ENCODE measurements at places on chromosomes 7 and 10.

GRCh38 chr10:97074256-97075145 is 111.3 kb downstream of the SLIT1 start:
- DNase-seq, result no peak

- DNase-seq, result peak; percentile 27
Observed at GRCh38 chr7:1144269-1144771, 15.7 kb downstream of the ZFAND2A start.

- DNase-seq, result no peak
Observed at GRCh38 chr7:149141893-149142292, 5.4 kb upstream of the ZNF398 start.

- DNase-seq, result peak; percentile 48
Observed at GRCh38 chr10:118543714-118544400, 51.6 kb downstream of the PRLHR start.

DNA sequence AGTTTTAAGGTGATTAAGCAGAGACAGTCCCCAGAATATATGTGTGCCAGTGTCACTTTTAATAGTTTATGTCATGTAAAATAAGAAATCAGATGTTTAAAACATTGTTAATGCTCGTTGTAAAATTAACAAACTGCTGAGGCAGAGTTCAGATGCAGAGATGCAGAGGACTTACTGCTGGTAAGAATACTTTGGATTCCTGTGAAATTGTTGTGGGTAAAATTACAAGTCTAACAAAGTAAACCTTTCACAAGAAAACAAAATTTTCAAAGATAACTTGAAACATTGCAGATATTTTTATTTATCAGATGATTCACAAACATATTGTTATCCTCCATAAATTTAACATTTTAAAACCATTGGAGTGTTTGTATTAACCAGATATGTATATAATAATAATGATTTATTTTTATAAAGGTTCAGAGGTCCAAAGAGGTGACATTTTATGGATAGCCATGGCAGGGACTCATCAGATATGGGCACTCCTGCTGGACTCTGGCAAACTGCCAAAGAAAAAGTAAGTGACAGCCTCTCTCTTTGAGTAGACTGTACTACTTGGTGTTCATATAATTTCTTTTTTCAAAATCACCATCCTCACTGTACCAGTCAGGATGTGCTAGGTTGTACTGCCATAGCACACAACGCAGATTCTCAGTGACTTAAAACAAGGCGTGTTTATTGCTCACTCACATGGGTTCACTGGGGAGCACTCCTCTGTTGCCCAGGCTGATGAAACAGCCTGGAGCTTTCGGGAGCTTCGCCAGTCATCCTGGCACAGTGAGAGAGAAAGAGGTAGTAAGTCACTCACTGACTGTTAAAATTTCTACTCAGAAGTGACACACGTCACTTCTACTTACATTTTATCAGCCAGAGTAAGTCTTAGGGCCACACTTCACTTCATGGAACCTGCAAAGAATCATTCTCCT is 43.5 kb downstream of the NHLRC2 start:
- DNase-seq, result no peak

GRCh38 chr10:106355450-106355849 is 809.1 kb downstream of the SORCS1 start:
- DNase-seq, result peak; percentile 21

GRCh38 chr7:94253686-94254085 is 141.0 kb upstream of the COL1A2 start:
- DNase-seq, result no peak

DNA sequence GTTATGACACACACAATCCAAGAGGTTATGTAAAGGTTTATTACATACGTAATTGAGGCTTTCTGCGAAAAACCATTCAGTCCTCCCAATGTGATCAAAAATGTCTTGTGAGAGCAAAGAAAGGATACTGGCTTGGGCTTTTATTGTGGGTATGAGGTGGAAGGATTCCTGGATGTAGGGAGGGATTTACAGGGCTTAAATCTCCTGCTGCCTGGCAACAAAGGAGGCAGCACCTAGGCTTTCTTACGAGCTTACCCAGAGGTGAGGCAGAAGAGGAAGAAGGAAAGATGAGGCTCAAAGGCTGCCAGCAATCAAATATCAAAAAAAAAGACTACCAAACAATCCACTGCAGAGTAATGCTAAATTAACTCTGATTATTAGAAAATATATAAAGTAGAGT is 1149.5 kb upstream of the POT1 start:
- DNase-seq, result no peak

DNA sequence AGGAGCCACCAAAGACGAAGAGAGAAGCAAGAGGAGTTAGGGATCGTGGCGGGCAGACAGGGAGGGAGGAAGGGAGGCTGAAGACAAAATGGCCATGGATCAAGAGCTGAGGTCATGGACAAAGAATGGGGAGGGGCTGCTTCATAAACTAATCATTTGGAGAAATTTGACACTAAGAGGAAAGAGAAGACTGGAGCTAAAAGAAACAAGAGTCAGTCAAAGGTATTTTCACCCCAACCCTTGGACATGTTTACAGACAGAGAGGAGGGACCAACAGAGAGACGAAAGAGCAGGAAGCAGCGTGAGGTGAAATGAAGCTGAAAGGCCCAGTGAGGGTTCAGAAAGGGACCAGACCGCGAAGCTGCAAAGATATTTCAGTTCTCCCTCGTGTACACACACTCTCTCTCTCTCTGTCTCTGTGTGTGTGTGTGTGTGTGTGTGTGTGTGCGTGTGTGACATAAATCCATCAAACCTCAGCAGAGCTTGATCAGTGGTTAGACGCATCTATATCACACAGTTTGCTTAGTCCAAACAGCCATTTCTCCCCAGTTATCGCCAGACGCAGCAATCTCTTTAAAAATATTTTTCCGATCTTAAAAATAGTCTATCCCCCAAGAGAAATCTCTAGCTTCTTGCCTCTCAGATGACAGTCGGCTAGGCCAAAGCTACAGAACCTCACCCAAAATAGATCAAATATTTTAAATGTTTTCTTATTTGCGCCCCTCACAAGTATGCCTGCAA is 12.5 kb upstream of the CALD1 start:
- peak; percentile 54 for DNase-seq

DNA sequence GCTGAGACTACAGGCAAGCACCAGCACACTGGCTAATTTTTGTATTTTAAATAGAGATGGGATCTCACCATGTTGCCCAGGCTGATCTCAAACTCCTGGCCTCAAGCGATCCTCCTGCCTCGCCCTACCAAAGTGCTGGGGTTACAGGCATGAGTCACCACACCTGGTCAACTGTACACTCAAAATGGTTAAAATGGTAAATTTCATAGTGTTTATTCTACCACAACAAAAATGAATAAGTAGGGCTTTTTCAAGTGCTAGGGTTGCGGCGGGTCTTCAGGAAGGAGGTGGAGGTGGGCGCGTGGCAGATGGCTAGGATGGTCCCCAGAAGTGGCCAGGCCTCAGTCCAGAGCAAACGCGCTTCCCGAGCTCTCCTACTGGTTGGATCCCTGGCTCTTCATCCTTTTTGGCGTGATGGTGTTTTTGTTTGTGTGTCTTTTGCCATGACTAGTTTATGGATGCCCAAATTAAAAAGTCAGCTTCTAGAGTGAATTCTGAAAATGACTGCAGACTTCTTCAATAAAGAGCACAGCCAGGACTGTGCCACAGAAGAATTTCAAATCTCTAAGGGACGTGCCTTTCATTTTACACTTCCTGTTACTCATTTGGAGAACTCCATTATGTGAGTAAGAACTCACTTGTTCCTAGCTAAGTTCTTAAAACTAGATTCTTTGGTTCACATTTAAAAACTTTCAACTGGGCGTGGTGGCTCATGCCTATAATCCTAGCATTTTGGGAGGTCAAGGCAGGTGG is 73.9 kb downstream of the TMEM130 start:
- DNase-seq, result no peak

- DNase-seq, result no peak
Observed at GRCh38 chr7:33970536-33970935, 65.2 kb downstream of the BMPER start.

GRCh38 chr7:742791-743190 is 15.7 kb upstream of the PRKAR1B start:
- DNase-seq, result no peak

DNA sequence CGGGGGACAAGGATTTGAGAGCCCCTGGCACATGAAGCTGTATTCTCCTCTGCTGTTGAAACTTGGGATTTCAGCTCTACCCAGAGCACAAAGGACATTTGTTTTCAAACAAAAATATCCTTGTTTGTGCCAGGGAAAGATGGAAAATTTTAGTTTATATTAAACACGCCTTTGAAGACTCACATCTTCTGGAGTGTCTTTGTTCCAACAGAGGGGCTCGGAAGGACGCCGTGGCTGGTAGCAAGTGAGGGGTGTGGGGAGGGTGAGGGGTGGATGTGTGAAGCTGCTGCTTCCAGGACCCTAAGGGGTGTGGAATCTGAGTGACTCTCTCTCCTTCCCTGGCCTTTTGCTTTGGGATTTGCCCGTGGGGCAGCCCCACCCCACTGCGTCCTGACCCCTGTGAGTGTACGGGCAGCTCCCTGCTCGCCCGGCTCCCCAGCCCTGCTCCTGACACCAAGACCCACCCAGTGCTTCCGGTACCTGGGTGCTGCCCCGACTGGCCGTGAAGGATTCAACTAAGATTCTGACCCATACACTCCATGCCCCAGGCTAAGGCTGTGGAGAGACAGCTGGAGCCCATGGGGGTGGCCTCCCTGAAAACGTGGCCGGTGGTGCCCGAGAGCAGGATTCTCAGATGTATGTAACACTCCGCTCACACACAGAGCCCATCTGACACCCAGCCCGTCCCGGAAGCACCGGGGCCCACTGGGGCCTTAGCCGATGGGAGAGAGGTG is 59.6 kb downstream of the ZRANB1 start:
- DNase-seq, result no peak

DNA sequence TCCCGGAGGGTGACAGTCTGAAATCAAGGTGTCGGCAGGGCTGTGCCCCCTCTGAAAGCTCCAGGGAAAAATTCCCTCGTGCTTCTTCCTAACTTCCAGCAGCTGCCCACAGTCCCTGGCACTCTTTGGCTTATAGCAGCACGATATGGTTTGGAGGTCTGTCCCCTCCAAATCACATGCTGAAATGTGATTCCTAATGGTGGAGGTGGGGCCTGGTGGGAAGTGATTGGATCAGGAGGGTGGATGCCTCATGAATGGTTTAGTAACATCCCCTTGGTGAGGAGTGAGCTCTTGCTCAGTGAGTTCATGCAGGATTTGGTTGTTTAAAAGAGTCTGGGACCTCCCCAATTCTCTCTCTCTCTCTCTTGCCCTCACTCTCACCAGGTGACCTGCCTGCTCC is 51.1 kb downstream of the GPAM start:
- no peak for DNase-seq

GRCh38 chr7:134483296-134483695 is 24.4 kb upstream of the AKR1B1 start:
- DNase-seq, result no peak

DNA sequence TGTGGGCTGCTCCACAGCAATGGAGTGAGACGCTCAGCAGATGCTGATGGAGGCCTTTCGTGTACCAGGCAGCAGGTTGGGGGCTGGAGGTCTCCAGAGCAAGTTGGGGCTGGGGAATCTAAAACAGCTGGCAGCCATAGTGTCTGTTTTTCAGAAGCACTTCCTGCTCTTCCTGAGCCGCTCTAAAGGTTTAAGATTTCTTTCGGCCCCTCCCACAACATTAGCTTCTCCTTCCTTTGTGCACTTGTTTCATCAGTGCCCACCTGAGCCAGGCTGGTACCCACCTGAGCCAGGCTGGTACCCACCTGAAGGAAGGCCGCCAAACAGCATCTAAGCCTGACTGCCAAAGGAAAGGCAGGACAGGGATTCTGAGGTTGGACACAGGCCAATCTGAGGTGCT is 18.4 kb upstream of the WAPL start:
- no peak for DNase-seq

DNA sequence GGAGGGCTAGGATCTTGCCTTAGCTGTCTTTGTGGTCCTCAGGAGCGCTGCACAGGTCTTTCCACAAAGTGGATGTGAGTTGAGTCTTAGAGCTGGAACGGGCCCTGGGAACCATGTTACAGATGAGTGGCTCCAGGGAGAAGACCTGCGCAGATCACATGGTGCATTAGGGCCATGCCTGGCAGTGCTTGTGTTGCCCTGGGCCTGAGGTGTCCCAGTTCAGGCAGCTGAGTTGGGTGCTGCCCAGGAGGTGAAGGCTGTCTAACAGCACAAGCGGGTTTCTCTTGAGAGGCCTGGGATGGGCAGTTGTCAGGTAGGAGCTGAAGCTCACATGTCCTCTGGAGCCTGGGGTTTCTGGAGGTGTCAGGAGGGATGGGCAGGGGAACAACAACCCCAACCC is 33.7 kb upstream of the ANKRD2 start:
- DNase-seq, result no peak

DNA sequence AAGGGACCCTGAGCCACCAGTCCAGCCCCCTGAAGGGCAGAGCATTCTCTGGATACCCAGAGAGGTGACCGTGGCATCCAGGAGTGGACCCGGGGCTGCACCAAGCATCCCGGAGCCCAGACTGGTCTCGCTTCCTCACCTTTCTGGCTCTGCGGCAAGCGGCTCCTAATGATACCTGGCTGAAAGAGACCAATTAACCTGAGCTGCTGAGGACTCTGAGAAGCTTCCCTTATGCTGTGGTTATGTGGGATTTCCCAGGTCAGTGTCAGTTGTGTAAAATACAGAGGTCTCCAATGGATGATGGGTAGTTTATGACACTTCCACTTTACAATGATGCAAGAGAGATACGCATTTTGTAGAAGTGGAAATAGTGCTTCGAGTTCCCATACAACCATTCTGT is 51.5 kb downstream of the PFKFB3 start:
- no peak for DNase-seq

DNA sequence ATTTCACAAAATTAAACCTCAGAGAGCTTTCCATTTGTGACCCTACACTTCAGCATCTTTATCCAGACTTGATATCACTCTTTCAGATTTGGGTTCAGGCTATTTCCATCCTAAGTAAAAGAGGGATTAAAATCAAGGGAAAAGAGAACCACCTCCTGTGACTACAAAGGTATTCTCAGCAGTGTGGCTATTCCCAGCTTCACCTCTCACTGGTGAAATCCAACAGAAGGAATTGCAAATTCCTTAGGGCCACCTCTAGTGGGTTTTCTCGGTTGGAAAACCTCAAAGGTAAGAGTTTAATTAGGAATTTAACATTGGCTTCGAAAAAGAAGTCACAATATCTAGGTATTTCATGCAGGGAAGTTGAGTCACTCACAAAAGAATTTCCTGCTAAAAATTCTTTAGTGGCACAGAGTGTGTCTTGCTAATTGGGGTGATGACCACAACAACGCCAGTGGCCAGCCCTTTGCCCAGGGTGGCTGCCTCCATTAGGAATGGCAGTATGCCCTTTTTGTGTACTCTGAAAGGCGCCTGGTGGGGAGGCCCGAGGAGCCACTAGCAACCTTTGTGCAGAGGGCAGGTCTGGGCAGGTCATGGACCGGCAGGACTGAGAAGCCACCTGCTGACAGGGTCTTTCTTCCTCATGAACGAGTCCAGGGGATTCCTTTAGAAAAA is 52.2 kb downstream of the SEM1 start:
- DNase-seq, result no peak
